CD4-positive, alpha-beta T cell treated with Interleukin-12 subunit alpha and Interleukin-12 subunit beta, for 1 hour (primary cell): ENCODE measurements at places on chromosomes 1 and 21.
A peak's percentile ranks its signal among the peaks of the same experiment; 100 is the strongest.

- no peak for DNase-seq
Observed at GRCh38 chr21:26281506-26281905, 110.9 kb upstream of the APP start.

- DNase-seq, result no peak
Observed at GRCh38 chr1:153958961-153959260, 499 bp upstream of the CRTC2 start.

DNA sequence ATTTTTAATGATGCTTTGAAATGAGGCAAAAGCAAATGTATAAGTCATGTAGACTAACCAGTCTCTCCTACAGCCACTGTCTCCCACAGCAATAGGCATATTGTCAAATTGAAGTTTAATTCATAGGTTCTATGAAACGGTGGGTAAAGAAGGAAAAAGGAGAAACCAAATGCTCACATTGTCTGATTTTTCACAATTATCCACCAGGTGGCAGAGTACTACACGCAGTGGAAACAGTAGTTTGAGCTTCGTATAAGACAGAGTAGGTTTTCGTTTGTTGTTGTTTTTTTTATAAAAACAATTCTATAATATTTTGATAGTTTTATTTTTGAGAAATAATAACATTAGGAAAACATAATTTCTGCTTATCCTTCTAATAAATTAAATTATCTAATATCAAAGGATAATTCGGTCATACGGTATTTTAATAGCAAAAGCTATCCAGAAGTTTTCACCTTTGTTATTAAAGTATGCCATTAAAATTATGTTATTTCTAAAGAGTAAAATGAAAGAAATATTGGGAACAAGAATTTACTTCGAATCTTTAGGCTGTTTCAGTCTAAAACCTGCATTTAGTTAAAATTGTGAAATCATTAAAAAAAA lies 39.1 kb downstream of the TYW3 start:
- DNase-seq, result peak; percentile 33

- DNase-seq, result no peak
Observed at GRCh38 chr1:180917306-180918065, 4.8 kb downstream of the KIAA1614 start.

GRCh38 chr21:17540530-17540929 lies 27.7 kb downstream of the CXADR start:
- no peak for DNase-seq

DNA sequence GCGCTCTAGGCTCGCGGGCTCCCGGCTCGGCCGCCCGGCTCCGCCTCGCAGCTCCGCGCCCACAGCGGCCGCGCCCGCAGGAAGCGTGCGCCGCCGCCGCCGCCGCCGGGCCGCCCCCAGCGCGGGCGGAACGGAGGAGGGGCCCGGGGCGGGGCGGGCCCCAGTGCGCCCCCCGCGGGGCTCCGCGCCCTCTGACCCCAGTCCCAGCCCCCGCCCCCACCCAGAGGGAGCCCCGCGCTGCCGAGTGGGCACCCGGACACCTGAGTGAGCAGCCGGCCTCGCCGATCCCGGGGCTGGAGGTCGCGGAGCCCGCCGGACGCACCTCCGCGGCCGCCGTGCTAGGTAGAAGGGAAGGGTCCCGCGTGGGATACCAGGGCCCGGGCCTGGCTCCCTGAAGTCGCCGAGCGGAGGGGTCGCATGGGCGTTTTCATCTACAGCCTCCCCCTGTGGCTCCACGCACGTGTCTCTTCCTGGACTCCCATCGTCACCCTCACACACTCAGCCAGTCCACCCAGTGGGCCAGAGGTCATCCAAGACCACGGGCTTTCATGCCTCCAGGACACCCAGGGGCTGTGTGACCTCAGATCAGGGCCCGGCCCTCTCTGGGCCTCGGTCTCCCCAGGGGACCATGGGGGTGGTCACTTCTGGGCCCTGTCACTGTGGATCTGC lies at the start of gene SDC3:
TSS of gene SDC3 (minus strand) at position 63 of the 669 bp plus-strand sequence. CDS start 172 bp downstream, outside the sequence.
- peak; percentile 24 for DNase-seq

- no peak for DNase-seq
Observed at GRCh38 chr1:4397196-4397595, 257.2 kb upstream of the AJAP1 start.

DNA sequence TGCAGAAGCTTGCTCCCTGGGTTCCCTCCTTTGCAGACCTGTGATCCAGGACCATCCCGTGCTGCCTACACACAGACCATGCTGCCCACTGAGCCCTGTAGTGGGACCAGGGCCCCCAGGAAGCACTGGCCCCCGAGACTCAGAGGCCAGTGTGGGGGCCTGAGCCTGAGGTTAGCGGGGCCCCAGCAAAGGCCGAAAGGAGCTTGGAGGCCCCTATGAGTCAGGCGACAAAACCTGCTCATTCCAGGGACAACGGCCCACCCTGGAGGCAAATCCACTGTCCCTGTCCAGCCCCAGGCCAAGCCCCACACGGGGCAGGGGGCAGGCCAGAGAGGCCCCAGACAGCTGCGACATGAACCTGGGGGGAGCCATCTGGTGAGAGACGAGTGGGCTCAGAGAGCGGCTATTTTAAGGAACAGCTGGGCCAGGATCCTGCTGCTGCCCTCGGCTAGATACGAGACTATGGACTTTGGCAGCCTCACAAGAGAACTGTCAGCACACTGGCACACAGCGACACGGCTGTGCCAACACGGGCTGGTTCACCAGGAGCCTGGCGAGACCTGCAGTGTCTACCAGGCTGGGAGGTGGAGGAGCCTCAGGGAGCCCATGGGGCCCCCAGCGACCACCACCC lies 74.7 kb downstream of the ARHGEF16 start:
- no peak for DNase-seq

DNA sequence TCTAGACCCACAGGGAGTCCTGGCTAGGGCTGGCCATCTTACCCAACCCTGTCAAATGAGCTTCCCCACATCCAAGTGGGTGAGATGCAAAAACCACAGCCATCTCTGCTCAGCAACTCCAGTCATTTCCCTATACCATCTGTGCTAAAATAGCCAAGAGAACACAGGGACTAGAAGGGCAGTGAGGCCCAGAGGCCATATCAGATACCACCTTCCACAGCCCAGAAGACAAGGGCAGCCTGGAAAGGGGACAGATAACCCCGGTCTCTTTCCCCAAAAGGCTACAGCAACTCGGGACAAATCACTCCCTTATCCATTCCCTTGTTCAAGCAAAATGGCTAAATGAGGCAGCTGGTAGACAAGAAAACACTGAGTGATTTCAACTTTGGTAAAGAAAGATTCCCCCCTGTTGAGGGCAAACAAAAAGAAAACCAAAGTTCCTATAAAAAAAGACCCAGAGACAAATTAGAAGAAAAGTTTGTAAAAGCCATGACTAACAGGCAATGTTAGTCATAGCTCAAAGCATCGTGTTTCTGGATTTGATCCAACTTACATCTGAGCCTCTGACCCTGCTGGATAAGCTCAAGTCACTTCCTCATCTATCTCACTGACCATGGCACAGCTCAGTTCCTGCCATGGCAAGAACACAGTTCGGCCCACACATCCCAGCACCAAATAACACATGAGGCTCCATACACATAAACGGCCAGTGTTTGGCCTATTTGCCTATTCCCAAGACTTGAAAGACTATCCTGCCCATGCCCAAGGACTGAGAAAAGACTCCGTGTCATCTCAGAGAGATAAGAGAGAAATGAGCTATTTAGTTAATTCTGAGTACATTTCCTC lies 3.1 kb downstream of the LAMB3 start:
- no peak for DNase-seq

GRCh38 chr1:194889310-194889709 lies 1702.9 kb upstream of the B3GALT2 start:
- DNase-seq, result no peak

- DNase-seq, result no peak
Observed at GRCh38 chr1:62362926-62363325, 43.7 kb upstream of the KANK4 start.

DNA sequence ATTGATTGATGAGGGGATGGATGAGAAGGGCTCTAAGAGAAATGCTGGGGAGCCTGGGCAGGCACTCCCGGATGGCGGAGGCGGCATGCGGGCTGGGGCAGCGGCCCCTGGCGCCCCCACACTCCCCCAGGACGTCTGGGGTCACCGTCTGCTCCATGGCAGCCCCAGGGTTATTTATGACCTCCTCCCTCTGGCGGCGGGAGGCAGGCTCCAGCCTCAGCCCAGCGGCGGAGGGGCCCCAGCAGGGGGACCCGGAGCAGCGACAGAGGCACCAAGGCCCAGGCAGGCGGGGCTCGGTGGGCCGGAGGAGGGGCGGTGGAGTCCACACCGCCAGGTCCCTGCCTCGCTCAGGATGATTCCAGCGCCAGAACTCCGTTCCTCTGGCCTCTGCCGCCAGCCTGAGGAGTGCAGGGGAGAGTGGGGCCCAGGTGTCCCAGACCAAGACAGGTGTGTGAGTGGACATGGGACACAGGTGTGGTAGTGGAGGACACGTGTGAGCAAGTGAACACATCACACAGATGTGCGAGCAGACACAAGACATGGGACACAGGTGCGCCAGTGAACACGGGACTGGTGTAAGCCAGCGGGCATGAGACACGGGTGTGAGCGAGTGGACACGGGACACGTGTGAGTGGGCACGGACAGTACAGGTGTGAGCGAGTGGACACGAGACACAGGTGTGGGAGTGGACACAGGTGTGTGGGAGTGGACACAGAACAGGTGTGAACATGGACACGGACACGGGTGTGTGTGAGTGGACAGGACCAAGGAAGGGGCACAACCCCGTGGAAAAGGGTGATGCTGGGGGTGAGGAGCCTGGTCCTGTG lies 2.5 kb upstream of the SAMD11 start:
- DNase-seq, result peak; percentile 51

- no peak for DNase-seq
Observed at GRCh38 chr1:68379085-68379478, 70.7 kb downstream of the RPE65 start.

- no peak for DNase-seq
Observed at GRCh38 chr1:181079382-181079781, 9.1 kb upstream of the IER5 start.

DNA sequence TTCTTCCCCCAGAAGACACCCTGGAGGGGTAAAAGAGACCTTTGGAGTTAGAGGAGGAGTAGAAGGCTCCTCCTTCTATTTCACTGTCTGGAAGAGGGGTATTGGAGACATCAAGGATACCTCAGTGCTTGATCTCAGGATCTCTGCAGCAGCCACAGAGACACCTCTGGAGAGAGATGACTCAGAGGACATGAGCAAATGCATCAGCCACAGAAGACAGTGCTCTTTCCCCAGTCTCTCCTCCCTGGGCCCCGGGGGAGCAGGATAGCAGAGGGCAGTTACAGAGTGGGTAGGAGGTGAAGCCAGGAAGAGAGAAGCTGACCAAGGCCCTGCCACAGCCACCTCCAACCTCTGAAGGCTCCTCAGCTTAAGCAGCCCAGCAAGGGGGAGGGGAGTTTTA lies 15.3 kb upstream of the TEDDM1 start:
- no peak for DNase-seq

DNA sequence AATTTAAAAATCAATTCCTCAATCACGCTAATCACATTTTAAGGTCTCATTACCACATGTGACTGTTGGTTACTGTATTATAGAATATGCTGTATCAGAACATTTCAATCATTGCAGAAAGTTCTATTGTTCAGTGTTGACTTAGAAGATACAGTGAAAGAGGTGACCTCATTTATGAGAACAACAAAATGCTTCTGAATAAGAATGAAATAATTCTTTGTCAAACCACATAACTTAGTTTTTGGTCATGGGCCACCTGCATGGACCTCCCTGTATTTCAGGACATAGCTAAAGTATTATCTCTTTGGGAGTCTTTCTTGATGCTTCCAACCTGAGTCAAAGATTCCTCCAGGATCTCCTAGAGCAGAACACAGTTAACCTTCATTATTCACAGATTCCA lies 22.3 kb downstream of the MFSD2A start:
- no peak for DNase-seq

DNA sequence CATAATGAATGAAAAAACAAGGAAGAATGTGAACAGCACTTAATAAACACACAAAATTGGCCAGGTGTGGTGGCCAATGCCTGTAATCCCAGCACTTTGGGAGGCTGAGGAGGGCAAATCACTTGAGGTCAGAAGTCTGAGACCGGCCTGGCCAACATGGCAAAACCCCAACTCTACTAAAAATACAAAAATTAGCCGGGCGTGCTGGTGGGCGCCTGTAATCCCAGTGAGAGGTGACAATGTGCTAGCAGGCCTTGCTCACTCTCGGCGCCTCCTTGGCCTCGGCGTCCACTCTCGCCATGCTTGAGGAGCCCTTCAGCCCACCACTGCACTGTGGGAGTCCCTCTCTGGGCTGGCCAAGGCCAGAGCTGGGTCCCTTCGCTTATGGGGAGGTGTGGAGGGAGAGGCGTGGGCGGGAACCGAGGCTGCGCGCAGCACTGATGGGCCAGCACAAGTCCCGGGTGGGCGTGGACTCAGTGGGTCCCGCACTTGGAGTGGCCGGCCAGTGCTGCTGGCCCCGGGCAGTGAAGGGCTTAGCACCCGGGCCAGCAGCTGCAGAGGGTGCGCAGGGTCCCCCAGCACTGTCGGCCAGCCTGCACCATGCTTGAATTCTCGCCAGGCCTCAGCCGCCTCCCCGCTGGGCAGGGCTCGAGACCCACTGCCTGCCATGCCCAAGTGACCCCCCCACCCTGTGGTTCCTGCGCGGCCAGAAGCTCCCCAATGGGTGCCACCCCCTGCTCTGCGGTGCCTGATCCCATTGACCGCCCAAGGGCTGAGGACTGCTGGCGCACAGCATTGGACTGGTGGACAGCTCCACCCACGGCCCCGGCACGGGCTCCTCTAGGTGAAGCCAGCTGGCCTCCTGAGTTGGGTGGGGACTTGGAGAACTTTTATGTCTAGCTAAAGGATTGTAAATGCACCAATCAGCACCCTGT lies 30.6 kb upstream of the ATG4C start:
- no peak for DNase-seq

DNA sequence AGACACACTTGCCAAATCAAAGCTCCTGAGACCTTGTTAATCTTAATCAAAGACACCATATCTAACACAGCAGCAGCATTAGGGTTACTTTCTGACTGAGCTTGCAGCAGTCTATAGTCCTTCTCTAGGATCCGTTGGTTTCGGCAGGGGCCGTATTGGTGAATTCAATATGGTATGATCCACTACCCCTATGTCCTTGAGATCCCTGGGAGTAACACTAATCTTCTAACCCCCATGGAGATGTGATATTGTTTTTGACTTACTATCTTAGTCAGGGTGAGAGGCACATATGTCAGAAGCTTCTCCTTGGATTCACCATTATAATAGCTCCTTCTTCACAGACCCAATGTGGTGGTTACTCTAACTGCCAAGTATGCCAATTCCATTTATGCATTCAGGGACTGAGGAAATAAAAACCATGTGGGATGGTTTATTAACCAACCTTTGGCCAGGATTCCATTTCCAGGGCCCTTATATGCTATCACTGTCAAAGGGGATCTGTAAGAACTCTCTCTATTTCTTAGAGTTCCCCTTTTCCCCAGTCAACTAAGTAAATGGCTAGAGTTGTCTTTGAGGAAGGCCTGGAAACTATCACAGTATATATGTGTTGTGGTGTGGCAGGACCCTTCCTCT lies 673.6 kb upstream of the USP24 start:
- DNase-seq, result no peak

DNA sequence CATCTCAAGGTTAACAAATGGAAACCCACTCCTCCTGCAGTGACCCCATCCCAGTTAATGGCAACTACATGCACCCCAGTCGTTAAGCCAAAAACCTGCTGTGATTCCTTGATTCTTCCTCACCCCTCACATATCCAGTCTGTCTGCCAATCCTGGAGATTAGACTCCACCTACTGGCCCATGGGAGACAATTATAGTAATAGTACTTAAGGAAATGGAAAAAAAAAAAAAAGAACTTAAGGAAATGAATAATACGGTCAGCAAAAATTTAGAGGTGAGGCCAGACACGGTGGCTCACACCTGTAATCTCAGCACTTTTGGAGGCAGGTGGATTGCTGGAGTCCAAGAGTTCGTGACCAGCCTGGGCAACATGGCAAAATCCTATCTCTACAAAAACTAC lies 7.0 kb downstream of the NOL9 start:
- no peak for DNase-seq

GRCh38 chr1:150479927-150480352 lies 7.3 kb upstream of the TARS2 start:
- DNase-seq, result no peak
